ENCODE measurements at places on chromosomes 1 and 21.

DNA sequence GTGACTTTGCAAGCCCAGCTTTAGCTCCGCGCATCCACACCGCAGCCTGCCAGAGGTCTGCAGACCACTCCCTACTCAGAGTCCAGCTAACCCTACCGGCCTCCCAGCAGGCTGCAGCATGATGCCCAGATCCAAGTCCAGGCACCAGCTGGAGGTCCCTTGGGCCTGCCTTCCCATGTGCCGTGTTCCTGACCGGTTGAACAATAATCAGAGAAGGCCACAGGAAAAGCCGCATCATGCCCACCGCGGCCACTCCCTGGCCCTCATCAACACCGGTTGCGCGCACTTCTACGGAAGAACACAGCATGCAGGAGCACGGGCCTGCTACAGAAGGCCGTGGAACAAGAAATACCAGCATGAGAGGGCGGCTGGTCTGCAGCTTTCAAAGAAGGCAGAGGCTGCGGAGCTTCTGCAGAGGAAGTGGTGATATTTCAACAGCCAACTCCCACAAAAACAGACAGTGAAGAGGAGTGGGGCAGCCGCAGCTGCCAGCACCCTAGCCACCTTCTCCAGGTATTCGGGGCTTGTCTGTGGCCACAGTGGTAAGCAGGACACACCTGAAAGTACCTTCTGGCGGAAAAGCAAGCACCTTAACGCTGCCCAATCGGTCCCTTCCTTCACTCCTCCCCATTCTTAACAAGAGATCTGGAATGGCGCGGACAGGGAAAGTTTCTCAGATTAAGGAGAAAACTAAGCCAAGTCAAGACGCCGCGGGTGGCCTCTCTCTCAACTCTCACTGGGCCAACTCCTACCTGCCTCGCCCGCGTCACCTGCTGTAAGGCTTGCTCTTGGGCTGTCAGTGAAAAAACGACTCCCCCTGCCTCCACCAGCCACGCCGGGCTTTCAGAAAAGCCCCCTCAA lies 1.5 kb downstream of the PGBD5 start:
- no peak for DNase-seq

DNA sequence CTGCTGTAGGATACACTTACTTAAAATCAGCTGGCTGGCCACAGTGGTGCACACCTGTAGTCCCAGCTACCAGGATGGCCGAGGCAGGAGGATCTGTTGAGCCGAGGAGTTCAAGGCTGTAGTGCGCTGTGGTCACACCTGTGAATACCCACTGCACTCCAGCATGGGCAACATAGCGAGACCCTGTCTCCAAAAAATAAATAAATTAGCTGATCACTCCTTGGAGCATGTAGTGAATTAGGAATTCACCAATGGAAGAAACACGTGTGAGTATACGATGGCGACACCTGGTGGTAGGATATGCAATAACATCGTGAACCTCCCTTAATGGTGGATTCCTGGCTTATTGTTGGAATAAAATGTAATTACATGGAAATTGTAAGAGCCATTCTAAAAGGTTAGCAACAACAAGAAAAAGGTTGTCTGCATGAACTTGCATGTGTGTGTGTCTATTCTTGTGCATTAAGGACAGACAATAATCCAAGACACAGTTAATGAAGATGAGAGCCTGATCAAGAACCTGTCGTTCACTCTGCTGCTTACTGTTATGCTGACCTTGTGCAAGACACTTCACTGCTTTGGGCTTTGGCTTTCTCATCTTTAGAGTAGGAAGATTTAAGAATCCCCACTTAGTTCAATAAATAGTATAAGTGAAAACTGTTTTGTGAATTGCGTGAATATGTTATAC lies 38.6 kb upstream of the COX20 start:
- DNase-seq, result peak; percentile 56

DNA sequence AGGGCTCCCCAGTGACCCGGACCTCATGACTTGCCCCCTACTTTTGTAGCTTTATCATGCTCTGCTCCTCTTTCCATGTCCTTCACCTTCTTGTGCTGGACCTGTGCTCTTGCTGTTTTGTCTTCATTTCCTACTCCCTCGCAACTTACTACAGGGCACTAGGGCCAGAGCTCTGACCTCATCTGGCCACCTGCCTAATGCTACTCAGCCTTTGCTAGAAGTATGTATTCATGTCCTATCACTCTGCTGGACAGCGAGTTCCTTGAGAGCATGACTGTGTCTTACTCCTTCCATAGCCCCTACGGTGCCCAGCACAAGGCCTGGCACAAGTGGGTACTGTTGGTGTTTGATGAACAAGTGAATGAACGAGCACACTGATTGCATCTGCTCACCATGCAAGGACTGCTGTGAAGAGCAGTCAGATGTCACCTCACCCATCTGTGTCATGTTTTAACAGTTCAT lies 1.9 kb downstream of the MTFR1L start:
- DNase-seq, result no peak

DNA sequence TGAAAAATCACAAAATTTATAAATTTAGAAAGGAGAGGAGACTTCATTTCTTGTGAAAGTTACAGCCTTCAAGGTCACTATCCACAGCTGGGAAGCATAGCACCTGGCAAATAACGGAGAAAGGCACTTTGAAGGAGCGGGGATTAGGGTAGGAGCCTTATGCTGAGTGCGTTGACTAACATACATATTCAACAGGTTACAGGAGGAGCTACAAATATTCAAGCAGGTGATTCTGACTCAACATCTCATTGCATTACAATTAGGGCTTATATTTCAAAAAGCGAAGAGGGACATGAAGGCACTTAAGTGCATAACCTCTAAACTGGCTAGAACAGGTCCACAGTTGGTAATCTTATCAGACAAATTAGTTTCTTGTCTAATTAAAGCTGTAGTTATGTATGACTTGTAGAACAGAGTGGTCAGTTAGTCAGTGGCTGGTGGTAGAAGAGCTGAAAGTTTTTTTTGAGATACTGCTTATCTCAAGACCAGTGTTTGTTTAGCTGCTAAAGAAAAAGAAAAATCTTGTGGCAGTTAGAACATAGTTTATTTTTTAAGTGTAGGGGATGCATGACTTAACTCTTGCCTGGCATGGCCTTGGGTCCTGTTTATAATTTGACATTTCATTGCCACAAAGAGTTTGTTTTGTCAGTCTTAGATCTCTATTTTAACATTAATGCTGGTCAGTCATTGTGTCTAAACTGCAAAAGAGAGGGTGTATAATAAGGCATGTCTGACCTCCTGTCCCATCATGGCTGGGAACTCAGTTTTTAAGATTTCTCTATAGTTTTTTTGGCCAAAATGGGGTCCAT lies 311.5 kb downstream of the DUSP10 start:
- no peak for DNase-seq

DNA sequence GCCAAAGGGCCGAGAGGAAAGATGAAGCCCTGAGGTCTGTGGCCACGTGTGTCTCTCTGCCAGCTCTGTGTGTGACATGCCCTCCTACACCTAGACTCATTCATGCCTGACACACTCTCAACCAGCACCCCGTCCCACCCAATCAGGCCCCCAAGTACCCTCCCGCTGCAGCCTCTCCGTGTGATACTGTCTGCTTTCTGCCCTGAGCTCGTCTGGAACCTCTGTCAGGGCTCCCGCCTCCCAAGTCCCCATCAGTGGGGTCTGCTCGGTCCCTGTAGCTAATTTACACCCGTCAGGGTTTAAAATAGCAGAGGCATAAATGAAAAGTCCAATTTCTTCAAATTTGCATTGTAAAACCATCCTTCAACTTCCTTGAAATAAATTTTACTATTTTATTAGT lies 20.7 kb downstream of the CASZ1 start:
- no peak for DNase-seq

DNA sequence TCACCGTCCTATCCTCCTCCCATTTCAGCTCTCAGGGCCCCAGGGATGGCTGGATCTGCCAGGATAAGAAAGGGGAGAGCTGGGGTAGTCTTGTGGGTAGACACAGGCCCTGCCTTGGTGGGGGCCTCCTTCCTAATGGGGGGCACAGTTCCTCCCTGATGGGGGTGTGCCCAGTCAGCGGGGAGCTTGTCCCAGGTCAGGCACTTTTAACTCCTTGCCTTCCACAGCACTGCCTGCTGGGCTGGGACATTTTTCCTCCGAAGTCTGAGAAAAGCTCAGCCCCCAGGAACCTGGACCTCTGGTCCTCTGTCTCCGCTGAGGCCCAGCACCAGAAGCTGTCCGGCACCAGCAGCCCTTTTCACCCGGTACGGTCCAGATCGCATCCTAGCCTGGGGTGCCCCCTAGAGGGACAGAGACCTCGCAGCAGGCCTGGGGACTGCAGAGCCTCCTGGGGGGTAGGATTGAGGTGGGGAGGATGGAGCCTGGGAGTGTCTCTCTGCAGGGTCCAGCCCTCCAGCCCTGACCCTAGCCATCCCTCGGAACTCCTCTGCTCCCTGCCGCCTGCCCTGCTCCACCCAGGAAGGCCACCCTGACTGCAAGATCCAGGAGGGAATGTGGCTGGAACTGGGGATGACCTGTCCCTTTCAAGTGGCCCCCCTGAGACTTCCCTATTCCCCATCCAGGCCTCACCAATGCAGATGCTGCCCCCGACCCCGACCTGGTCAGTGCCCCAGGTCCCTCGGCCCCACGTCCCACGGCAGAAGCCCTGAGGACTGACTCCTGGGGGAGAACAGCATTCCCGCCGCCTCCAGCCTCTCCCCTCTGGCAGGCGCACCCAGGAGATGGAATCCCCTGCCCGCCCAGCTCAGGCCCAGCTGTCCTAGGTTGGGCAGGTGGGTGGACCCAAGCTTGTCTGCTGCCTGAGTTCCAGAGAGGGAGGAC lies 12.0 kb downstream of the MIIP start:
- no peak for DNase-seq

GRCh38 chr1:19377812-19378718 lies 65.9 kb downstream of the SLC66A1 start:
- no peak for DNase-seq

DNA sequence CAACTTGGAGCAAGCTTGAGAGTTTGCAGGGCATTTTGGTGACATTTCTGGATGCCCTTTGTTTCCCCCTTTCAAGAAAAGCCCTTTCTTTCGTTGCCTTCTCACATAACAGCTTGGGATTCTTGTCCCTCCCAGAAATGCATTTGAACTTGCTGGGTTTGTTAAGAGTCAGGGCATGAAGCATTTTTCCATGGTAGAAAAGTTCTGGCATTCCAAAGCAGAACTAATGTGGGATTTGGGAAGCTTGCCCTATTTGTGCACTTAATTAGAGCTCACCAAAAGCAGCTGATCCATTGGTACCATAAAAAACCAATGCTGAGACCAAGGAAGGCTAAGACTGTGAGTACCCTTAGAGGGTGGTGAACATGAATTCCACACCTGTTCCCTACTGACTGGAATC lies 99.8 kb upstream of the HOOK1 start:
- DNase-seq, result no peak

- DNase-seq, result no peak
These were observed 1.7 kb downstream of the FAM78B start for GRCh38 chr1:166164995-166165660.

DNA sequence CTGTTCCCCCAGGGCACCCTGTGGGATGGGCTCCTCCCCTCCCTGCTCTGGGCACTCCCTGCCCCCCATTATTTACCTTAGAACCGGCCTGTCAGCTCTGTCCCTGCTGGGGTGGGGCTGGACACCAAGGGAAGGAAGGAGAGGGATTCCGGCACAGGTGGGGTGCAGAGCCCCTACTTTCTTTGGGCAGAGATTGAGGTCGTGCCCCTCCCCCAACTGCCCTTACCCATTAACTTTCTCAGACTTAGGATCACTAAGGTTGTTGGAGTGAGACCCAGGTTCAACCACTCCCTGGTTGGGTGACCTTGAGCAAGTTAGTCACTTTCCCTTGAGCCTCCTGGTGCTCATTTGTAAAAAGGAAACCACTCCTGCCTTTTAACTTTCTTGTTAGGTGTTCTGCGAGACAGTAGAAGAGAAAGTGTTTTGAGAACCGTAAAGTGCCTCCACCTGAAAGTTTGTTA lies 57.0 kb upstream of the SYNC start:
- DNase-seq, result no peak

- no peak for DNase-seq
These were observed 43.6 kb downstream of the FAAH start for GRCh38 chr1:46437723-46438122.

DNA sequence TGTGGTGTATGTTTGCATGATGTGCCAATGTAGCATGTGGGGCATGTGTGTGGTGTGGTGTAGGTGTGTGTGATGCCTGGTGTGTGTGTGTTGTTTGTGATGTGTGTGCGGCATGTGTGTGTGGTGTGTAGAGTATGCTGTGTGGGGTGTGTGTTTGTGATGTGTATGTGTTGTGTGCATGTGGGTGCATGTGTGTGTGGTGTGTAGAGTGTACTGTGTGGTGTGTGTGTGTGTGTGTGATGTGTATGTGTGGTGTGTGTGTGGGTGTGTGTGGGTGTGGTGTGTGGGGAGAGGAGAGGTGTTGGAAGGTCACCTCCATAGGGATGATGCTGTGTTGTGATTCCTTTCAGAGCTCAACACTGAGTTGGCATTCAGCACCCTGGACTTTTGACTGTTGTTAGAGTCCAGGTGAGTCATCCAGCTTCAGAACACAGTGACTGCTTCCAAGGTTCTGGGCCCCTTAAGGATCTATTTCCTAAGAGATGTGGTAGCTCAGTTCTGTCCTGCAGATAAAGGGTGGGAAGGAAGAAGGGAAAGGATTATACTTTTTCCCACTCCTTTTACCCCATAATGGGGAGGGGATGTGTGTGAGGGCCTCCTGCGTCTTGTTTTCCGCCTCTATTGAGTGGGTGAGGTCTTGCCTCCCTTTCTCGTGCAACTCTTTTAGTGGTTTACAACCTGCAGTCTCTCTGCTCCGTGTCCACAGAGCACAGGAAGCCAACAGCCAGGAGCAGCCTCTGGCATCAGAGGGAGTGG lies 47.6 kb downstream of the RHOU start:
- no peak for DNase-seq
